Smooth muscle cell of the umbilical artery (primary cell): ENCODE measurements at places on chromosomes 4 and X. TPM values are rescaled to one million over a fixed set of nuclear protein-coding genes. Genes with fewer than 3 reads are reported as not detected.

ZIC3 gene
- total RNA-seq = not detected in 2 replicates

RAB41 gene
- not detected in 2 replicates for total RNA-seq

RPL39 gene
- total RNA-seq = 2,510 and 8,365 TPM in 2 replicates

RADX gene
- 1.8 and 7.6 TPM in 2 replicates for total RNA-seq

SSX3 gene
- total RNA-seq = not detected in 2 replicates

EREG gene
- under 0.01 and 0.09 TPM in 2 replicates for total RNA-seq

IQSEC2 gene
- total RNA-seq = 4.9 and 6.2 TPM in 2 replicates

ZRSR2 gene
- total RNA-seq = 3.9 and 7.1 TPM in 2 replicates
